ENCODE measurements at places on chromosomes 1 and 21.

DNA sequence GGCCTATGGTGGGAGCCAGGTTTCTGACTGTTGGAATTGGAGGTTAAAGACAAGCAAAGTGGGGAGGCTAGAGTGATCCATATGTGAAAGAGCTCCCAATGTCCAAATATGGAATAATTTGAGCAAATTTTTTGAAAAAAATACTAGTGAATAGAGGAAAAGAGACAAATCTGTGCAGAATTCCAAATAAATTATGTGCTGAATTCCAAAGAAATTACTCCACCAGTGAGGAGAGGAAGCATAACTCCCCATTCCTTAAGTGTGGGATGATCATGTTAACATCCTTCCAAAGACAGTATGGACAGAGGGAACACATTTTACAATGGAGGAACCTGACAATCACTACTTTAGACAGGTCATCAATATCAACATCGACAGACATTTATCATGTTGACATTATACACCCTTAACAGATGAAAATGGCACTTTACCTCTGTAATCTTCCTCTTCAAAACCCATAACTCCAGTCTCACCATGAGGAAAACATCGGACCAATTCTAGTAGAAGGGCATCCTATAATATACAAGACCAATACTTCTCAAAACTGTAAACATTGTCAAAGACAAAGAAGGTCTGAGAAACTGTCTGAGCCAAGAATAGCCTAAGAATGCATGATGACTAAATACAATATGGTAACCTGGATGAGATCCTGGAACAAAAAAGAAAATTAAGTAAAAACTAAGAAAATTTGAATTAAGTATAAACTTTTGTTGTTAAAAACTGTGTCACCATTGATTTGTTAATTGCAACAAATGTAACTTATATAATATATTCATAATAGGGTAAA is 71.5 kb upstream of the RGS4 start:
- no peak for DNase-seq

- no peak for DNase-seq
These were observed 54.3 kb downstream of the RPS6KA1 start for GRCh38 chr1:26583646-26584485.

DNA sequence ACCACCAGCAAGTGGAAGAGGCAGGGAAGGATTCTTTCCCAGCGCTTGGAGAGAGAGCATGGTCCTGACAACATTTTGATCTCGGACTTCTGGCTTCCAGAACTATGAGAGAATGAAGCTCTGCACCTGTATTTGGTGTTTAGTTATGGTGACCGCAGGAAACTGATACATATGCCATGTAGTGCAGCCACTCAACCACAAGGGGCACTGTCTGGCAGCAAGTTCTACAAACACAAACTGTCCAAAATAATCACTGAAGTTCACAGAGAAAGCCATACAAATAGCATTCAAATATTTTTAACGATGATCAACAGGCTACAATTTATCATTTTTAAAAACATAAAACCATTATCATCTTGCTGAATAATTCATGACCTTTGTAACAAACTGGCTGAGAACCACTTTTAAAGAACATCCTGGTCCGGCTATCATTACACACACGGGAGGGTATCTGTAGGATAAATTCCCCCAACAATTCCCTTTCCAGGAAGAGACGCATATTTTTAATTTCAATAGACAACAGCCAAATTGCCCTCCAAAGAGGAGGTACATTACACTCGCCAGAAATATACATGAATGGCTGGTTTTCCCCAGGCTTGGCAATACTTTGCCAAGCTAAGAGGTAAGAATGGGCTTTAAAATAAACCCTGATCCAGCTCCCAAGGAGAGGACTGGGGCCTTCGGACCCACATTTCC is 9.2 kb upstream of the CBR3 start:
- DNase-seq: no peak

- DNase-seq: no peak
These were observed 4.9 kb upstream of the HENMT1 start for GRCh38 chr1:108665771-108666170.

DNA sequence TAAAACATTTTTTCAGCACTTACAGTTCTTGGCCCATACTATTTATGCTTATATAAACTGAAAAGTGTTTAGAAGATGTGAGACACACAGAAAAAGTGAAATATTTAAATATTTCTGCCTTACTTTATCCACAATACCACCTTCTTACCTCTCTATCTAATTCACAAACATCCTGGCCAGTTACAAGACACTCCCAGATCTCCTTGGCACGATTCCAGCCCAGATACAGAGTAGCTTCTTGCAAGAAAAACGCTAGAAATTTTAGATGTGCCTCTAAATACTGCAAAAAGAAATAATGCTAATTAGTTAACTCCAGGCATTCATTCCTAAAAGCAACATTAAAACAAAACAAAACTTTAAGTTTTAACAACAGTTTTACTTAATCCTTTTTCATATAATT is 68.4 kb downstream of the USP24 start:
- no peak for DNase-seq

- DNase-seq: no peak
These were observed 96.2 kb downstream of the DPYD start for GRCh38 chr1:97824624-97825023.

- no peak for DNase-seq
These were observed 72.9 kb downstream of the SETD4 start for GRCh38 chr21:35987475-35987874.

GRCh38 chr1:23149114-23149513 is 19.5 kb downstream of the LUZP1 start:
- DNase-seq: no peak

GRCh38 chr1:185804206-185804605 is 70.0 kb downstream of the HMCN1 start:
- no peak for DNase-seq

- no peak for DNase-seq
These were observed 39.9 kb downstream of the SIPA1L2 start for GRCh38 chr1:232589812-232590743.

DNA sequence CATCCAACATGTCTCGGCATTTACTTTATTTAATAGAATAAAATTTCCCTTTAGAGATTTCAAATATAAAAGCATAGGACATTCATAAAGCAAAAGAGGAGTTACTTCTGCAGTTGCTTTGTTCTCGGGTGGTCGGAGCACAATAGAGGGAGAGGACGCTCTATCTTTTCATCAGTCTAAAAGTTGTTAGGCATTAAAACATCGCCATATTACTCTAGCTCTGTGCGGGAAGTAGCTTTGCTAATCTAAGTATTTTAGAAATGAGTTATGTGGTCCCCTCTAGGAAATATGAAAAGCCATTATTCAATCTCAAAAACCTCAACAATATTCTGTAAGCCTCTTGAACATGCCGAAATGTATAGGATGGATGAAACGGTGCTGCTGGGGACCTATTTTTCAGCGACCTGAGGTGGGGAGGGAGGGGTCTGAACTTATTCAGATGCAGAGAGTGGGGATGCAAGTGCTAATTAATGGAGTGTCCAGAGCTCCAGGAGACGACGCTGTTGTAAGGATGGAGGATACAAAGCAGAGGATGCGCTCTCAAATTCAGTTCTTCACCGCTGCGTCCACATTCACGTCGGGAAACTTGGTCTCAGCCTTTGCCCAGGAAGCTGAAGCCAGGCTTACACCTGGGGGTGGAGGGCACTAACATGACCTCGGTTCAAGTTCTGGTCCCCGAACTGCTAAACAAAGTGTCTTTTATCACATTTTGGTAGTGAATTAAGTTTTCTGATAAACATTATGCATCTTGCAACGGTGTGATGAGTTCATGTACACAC is 6.3 kb downstream of the CDKN2C start:
- no peak for DNase-seq

GRCh38 chr1:111214884-111215283 is 12.6 kb upstream of the CHI3L2 start:
- no peak for DNase-seq

DNA sequence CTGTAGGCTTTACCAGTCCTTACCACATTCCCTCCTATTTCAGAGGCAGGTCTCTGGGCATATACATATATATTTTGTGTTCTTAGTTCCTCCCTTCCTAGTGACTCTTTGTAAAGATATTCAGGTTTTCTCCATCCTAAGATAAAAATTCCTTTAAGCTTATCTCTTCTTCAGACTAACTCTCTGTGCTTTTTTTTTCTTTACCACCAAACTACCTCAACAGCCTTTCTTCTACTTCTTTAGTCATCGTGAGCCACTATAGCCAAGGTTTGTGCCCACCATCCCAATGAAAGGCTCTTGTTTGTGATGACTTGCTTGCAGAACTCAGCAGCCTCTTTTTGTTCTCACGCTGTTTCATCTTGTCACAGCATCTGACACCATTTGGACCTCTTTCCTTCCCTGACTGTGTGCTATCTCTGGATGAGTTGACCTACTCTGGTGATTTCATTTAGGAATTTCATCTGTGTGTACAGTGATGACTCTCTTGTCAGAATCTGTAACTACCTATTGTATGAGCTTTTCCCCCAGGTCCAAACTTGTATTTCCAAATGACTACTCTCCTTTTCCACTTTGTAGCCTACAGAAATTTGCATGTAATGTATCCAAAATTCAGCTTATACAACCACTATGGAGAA is 59.0 kb upstream of the MACF1 start:
- no peak for DNase-seq

DNA sequence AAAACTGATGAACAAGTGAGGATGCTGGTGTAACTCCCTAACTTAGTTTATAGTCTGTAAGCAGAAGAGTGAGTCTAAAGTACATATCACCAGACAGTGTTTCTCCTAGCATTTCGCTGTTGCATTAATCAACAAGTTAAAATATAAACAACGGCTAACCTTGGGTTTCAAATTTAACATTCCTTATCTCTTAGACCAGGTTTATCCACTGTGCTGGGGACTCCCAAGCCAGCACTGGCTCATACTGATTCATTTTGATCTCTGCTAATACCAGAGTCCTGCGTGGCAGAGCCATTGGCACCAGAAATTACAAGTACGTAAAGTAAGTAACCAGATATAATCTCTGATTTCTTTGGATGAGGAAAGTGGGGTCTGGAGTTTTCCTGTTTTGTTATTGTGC is at the start of gene FMO1:
Gene FMO1 (plus strand): TSS at position 193 of the 400 bp plus-strand sequence. CDS start 9,594 bp downstream, outside the sequence.
- no peak for DNase-seq

DNA sequence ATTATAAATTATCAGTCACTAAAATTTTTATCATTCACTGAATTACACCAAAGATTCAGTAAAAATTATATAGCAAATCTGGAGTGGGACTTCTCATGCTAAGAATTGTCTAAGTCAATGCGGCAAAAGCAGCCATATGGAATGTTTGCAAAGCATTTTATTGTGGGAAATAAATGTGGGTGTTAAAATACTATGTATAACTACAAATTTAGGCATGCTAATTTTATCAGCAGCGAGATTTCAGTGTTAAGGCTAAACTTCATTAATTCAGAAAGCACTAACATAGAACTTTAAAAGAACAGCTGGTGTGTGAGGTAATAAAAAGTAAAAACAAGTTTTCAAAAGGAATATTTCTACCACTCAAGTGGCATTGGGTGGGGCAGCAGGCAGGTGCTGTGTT is 21.4 kb downstream of the COLGALT2 start:
- DNase-seq: no peak

GRCh38 chr1:107935396-107936064 is 29.4 kb downstream of the VAV3 start:
- no peak for DNase-seq

GRCh38 chr1:45375104-45376090 is 35.2 kb upstream of the MUTYH start:
- DNase-seq: no peak

GRCh38 chr1:3671371-3672180 is 19.3 kb downstream of the TP73 start:
- no peak for DNase-seq

DNA sequence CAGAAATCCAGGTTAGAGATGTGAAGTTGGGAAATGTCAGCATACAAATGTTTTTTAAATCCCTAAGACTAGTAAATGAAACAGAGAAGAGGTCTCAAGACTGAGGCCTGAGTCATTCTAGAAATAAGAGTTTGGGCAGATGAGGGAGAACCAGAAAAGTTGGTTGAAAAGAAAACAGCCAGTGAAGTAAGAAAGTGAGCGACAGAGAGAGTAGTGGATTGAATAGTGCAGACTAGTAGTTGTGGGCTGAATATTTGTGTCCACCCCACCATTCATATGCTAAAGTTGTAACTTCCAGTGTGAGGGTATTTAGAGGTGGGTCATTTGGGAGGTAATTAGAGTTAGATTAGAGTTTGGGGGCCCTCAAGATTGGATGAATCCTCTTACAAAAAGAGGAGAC is 889.2 kb downstream of the TTLL7 start:
- DNase-seq: no peak

DNA sequence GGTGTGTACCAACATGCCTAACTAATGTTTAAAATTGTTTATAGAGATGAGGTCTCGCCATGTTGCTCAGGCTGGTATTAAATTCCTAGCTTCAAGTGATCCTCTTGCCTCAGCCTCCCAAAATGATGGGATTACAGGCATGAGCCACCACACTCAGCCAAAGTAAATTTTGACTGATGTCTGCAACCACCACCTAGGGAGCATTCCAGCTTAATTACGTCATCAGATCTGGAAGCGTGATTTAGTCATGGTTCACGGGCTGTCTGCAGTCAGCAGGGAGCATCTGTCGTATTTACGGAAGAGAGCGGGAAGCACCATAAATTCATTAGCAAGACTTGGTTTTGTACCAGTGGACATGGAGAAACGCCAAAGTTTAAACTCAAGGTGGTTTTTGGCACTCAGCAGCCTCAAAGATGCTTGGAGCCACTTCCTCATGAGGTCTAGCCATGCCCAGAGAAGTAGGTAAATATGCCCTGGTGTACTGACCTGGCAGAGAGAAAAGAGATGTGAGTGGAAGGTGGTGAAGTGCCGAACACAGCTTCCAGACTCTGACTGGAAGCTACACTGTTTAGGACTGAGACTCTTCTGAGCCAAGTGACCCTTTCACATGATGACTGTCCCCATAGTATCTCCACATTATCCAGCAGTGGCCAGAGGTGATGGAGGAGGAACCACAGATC is 60.8 kb upstream of the SLC35F3 start:
- no peak for DNase-seq

DNA sequence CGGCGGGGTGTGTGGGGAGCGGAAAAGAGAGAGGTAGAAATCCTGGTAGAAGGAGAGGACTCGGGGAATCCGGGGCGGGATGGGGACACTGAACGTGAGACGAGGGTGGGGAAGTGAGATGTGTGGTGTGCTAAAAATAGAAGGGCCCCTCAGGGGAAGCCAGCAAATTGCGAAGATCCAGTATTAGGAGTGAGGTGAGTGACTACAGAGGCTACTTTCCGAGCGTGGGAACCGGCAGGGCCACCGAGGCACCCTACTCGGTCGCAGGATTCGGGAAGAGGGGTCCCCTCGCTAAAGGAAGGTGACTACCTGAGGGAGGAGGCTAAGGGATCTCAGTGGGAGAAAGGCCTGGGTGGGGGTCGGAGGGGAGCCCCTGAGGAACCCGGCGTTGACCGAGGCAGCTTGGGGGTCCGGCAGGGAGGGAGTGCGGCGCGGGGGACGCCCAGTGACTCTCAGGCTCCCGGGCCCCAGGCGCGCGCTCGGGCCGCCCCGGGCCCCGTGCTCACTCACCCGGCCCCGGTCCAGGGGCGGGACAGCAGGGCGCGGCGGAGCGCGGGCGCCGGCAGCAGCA is 318 bp downstream of the ALDH4A1 start:
- no peak for DNase-seq

GRCh38 chr1:6783221-6783620 is 2.0 kb upstream of the CAMTA1 start:
- no peak for DNase-seq
